ENCODE measurements at places on chromosomes 12 and 14.

- DNase-seq, result no peak
These were observed 29.5 kb downstream of the VPS37B start for GRCh38 chr12:122866379-122866778.

GRCh38 chr14:40629144-40629543, 977.5 kb upstream of the LRFN5 start:
- no peak for DNase-seq

- DNase-seq, result peak; percentile 18
These were observed 35.0 kb downstream of the ERH start for GRCh38 chr14:69363055-69363454.

DNA sequence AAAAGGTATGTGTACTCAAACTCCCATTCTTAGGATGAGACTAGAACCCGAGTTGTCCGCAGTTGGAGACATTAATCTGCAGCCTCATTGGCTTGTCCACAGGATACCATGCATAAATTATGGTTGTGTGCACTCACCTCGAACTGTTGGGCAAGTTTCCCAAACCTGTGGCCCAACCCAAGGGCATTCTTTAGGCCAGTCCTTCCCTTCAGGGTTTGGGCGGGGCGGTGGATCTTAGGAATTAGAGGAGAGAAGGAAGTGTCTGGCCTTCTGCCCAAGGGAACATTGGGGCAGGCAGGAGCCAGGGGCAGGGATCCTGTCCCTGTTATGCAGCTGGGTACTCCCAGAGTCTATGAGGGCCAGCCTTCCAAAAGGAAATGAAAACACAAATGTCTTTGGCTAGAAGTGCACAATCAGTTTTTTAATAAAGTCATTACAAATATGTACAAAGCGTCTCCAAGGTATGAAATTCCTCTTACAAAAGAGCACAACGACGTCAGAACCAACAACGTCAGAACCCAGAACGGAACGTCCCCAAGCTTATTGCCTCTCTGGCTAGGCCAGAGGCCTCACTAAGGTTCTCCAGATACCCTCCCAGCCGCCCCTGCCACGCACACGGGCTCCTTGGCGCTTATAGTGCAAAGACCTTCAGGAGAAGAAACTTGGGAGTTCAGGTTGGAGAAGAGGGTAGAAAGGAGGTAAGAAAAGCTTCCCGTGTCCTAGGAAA, 25.3 kb downstream of the HRK start:
- DNase-seq, result no peak

DNA sequence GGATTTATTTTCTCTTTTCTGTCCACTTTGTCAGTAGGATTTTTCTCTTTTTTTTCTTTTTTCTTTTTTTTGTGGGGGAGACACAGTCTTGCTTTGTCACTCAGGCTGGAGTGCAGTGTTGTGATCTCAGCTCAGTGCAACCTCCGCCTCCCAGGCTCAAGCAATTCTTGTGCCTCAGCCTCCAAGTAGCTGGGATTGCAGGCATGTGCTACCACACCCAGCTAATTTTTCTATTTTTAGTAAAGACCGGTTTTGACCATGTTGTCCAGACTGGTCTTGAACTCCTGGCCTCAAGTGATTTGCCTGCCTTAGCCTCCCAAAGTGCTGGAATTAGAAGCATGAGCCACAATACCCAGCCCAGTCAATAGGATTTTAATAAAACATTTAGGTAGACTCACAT, 21.0 kb upstream of the TBK1 start:
- no peak for DNase-seq

- DNase-seq, result no peak
These were observed 5.8 kb upstream of the LTA4H start for GRCh38 chr12:96041181-96041580.

DNA sequence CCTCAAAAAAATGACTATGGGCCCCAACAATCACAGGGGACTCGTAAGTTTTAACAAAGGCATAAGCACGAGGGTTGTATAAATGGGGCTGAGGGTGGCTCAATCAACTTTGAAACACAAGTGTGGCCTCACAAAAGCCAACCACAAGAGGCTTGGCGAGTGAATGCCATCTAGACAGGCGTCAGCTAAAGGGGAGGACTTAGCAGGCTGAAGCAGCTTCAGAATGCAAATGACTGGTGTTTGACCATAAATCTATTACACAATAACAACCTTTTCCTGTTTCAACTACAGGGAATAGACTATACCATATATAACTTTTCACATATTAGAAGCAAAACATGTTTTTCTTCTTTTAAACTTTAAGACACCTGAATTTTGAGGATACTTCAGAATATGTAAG, 777.9 kb downstream of the FSCB start:
- DNase-seq, result no peak

DNA sequence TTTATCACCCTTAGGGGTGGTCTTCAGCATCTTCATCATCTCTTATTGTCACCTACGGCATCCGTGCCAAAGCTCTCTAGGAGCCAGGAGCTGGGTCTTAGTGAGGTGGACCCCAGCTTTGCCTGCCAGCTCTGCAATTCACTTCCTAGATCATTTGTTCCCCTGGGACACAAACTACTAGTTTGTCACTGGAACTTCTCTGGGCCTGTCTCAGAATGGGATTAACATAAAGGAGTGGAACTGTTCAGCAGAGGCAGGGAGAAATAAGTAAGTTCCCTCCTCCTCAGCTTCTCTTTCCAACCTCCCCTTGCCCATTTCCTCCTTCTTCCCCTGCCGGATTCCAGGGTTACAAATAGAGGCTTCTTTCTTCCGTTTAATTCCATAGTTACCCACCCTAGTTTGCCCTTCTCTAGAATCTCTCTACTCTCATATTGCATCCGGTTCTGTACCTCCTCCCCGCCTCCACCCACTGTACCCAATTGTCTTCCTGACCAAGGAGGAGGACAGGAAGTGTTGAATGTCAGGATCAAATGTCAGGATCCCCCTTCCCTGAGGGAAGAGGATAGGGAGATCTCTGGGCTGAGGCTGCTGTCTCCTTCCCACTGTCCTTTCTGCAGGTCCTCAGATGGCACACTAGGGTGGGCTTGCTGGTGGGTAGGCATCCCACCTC, 25.0 kb downstream of the LARP4 start:
- no peak for DNase-seq

GRCh38 chr12:127632461-127632860, 634.5 kb upstream of the TMEM132C start:
- DNase-seq, result no peak

GRCh38 chr14:81771651-81772275, 238.1 kb upstream of the SEL1L start:
- DNase-seq, result no peak

- DNase-seq, result no peak
These were observed 2.4 kb upstream of the KRT8 start for GRCh38 chr12:52907092-52907810.

GRCh38 chr12:107645630-107646333, 39.8 kb upstream of the PWP1 start:
- DNase-seq, result no peak

GRCh38 chr12:97169889-97170567, 263.0 kb downstream of the NEDD1 start:
- DNase-seq, result no peak

GRCh38 chr12:104712477-104712876, 245.6 kb downstream of the SLC41A2 start:
- DNase-seq, result no peak

- DNase-seq, result no peak
These were observed 29.4 kb upstream of the RTRAF start for GRCh38 chr14:51959928-51960327.

GRCh38 chr14:94181835-94182234, 7.7 kb downstream of the PPP4R4 start:
- DNase-seq, result no peak

DNA sequence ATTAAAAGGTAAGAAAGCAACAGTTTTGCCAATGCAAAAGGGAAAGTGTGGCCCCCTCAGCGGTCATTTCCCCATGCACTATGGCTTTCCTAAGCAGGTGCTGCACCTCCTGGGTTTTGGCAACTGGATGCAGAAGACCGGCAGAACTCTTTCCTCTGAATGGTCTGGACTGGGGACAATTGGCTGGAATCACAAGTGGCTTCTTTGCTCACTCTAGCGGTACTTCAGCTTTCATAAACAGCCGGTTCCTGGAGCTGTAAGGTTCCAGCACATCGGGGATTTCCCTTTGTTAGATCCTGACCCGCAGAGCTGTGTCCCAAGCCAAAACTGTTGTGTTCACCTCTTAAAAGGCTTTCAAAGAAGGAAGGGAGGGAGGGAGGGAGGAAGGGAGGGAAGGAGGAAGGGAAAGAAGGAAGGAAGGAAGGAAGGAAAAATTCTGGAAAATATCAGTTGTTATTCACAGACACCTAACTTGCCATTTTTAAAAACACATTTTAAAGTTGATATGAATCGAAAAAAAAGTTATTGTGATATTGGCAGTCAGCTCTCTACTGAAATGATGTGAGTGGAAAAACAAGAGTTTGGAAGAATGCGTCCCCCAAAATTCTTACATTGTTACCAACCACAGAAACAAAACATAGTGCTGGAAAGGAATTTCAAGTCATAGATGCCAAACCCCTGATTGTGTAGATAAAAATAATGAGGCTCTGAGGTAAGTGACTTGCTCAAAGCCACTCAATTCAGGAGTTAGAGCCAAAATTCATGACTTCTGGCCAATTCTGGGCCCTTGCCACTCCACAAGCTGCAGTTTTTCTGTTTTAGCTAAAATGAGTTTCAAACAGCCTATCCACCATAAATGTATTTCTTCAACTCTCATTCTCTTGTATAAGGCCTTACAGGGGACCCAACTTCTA, 220.6 kb upstream of the HMGA2 start:
- DNase-seq, result no peak

- no peak for DNase-seq
These were observed 31.8 kb downstream of the CALM1 start for GRCh38 chr14:90428676-90429075.

GRCh38 chr12:26460361-26460760, 265.0 kb downstream of the SSPN start:
- no peak for DNase-seq

DNA sequence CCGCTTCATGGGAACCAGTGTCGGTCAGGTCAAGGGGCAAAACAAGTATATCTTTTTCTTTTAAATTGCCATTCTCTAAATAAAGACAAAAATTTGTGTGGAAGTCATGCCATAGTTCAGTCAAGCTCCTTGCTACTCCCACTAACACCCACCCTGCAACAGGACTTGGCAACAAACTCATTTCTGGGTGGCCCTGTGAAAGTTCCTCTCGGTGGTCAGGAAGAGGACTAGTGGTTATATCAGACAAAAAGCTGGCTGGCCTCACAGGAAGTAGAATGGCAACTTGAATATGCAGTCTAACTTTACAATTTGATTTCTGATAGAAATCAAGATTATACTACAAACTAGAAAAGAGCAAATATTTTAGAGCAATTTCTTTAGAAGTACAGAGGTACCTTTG, 11.2 kb downstream of the DHRS7 start:
- no peak for DNase-seq

DNA sequence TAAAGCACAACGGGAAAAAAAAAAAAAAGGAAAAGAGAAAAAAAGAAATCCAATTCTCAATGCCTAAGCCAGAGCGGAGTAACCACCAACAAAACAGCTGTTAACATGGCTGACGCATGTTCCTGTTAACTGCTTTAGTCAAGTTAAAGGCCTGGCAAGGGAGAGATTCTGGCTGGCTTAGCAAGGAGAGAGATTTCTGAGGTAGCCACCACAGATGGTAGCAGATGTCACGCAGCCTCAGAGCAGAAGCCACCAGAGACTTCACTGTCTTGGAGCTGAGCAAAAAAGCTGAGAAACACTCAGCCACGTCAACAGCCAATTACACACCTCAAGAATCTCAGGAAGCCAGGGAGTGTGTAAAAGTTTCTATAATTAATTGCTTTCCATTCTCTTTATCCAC, 87.1 kb downstream of the TMCC3 start:
- no peak for DNase-seq

DNA sequence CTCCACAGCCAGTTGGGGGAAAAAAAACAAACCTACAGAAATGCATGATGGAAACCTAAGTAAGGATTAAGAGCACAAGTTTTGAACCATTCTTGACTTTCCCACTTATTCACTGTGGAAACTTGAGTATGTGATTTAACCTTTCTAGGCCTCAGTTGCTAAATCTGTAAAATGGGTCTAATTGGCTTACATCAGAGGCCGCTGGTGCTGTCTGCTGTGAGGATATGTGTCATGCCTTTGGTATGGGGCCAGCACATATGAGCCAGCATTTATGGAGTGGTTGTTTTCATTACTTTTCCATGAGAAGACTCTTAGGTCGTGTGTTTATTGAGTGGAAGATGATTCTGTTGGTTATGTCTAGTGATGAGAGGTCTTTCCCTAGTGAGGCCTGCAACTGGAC, 102.4 kb downstream of the ESR2 start:
- no peak for DNase-seq

- no peak for DNase-seq
These were observed 7.7 kb downstream of the ATF7IP start for GRCh38 chr12:14373217-14373616.

DNA sequence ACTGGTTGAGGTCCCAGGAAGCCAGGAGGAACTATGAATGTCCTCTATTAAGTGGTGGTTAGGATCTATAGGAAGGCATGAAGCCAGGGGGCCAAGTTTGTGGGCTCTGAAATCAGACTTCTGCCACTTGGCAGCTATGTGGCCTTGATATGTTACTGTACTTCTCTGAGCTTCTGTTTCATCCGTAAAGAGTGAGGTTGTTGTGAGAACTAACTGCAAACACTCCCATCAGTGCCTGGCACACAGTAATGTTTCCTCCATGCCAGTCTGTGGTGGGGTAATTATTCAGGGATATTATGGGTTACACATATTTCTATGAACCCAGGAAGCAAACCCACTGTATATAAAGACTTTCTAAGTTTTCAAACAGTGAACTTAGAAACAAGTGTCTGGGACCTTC, 57.4 kb downstream of the PLXNC1 start:
- no peak for DNase-seq

- no peak for DNase-seq
These were observed 207.8 kb downstream of the CRADD start for GRCh38 chr12:93884794-93885460.

GRCh38 chr14:103872481-103873113, 25.2 kb upstream of the PPP1R13B start:
- DNase-seq, result no peak

DNA sequence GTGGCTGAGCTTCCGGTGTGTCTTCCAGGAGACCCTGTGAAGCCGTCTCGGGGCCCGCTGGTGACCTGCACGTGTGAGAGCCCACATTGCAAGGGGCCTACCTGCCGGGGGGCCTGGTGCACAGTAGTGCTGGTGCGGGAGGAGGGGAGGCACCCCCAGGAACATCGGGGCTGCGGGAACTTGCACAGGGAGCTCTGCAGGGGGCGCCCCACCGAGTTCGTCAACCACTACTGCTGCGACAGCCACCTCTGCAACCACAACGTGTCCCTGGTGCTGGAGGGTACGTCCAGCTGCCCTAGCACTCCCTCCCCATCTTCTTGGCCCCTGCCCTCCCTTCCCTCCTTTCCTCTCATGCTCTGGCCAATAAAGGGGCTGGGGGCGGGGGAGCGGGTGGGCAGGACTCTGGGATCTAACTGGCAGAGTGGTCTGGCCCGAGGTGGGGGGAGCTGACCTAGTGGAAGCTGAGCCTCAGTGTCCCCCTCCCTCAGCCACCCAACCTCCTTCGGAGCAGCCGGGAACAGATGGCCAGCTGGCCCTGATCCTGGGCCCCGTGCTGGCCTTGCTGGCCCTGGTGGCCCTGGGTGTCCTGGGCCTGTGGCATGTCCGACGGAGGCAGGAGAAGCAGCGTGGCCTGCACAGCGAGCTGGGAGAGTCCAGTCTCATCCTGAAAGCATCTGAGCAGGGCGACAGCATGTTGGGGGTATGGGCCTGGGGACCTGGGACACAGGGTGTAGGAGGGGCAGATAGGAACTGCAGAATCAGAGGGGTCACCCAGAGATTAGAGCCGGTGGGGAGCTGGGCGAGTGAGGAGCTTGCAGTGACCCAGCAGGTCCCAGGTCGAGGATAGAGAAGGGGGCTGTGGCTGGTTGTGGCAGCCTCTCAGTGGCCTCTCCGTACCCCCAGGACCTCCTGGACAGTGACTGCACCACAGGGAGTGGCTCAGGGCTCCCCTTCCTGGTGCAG, 6.0 kb downstream of the ACVRL1 start:
- no peak for DNase-seq

Measured in iPS DF 6.9 (cell line).